ENCODE measurements at places on chromosomes 12 and 14.

DNA sequence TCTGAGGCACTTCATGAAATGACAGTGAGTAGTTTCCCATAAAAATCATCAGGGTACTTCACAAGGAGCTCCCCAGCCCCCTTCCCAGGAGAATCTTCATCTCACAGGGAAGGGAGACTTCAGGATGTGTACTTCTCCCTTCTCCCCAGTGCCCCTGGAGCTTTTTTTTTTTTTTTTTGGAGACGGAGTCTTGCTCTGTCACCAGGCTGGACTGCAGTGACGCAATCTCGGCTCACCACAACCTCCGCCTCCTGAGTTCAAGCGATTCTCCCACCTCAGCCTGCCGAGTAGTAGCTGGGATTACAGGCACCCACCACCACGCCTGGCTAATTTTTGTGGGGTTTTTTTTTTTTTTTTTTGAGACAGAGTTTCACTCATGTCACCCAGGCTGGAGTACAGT is 10.4 kb downstream of the ITPK1 start:
- DNase-seq = no peak

DNA sequence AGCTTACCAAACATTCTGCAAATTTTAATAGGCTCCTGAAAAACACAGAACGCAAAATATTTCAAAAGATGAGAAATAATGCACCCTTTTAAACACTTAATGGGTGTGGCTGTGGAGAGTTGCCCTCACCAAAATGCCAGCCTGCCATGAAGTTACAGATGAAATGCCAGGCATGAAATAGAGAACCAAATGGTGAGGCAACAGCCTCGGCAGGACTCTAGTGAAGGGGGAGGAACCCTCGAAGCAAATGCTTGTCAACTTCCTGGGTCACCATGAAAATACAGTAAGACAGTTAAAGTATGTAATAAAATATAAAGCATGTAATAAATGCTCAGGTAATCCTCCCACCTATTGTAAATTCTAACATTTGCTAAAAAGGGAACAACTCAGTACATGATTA is 24.1 kb downstream of the DUSP16 start:
- DNase-seq = no peak

GRCh38 chr14:44613061-44613712 is 106.1 kb upstream of the FSCB start:
- no peak for DNase-seq

GRCh38 chr12:104653730-104654664 is 197.2 kb downstream of the CHST11 start:
- no peak for DNase-seq

DNA sequence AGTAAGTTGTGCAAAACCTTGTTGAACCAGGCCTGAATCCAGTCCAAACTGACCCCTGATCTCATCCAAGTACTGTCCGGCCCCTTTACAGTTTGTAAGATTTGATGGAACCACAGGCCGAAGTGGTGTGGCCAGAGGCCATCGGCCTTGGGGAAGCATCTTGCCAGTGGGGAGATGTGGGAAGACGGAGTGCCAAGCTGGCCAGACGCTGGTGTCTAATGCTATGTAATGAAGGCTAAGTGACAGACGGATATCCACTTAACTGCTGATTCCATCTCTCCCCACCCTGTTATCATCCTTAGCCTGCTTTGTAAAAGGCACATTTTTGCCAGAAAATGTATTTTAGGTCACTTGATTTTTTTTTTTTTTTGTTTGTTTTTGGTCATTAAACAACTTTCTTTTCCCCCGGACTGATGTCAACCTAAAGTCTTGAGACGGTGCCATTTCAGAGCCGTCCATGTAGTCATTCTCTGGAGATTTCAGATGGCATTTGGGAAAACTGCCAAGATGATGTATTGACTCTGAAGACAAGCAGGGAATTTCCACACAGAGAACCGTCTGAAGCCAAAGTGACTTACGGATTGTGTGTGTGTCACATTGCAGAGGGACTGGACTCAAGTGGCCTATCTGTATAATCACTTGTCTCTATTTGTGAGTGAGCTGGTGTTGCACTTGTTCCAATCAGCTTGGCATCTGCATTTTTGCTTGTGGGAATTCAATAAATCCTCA is 86.5 kb upstream of the MANSC4 start:
- no peak for DNase-seq

- DNase-seq = no peak
Measured at GRCh38 chr12:93855261-93855660, 178.1 kb downstream of the CRADD start.

DNA sequence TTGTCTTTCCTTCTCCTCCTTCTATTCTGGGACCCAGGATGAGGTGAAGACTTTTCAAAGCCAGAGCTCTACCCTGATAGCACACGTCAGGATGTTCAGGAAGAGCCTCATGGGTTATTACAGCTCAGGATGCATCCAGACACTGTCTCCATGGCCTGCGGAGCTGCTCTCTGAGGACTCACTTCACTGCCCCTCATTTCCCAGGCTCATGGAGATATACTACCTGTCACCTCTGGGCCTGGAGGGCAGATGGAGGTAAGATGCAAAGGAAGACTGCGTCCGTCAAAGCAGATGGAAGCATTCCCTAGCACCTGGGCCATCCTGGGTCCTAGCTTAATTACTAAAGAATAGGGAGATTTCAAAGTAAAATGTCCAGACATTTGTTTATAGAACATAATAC is 32.6 kb downstream of the STON2 start:
- DNase-seq = no peak

GRCh38 chr14:56115334-56115870 is 2.8 kb upstream of the PELI2 start:
- no peak for DNase-seq

GRCh38 chr14:93032421-93032936 is 83.2 kb downstream of the ITPK1 start:
- no peak for DNase-seq

GRCh38 chr14:61691495-61691894 is 3.8 kb upstream of the HIF1A start:
- DNase-seq = no peak

- no peak for DNase-seq
Measured at GRCh38 chr12:75694534-75695268, 183.3 kb upstream of the KRR1 start.

- no peak for DNase-seq
Measured at GRCh38 chr14:96297000-96297399, 41.0 kb downstream of the BDKRB1 start.

Data from stimulated activated CD8-positive, alpha-beta memory T cell treated with anti-CD3 and anti-CD28 coated beads, Interleukin-2, amount 100 ng/mL, for 1 hour (primary cell).